ENCODE measurements at places on chromosomes 7 and 10.

DNA sequence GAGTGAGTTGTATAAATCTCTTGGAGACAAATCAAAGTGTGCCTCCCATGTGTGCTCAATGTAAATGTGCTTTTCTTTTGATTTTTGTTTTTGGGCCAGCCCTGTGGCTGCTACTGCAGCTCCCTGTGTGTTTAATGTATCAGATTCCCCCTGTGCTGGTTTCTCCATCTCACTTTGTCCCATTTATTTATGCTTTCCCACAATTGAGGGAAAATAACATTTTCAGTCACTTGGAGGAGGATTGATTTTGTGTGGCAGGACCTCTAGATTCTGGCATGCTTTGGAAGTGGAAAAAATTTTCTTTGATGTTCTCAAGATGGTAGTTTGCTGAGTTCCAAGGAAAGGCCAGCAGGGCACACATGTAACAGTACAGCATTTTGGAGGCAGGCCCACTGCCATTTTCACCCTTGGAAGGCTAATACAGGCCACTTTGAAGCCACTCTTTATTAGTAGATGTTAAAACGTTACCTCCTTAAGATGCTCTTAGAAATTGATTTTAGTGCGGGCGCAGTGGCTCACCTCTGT, 323.6 kb downstream of the BICC1 start:
- DNase-seq, result no peak

GRCh38 chr7:27925573-27926201, 185.7 kb downstream of the TAX1BP1 start:
- DNase-seq, result no peak

- no peak for DNase-seq
These were observed 212.3 kb upstream of the PCDH15 start for GRCh38 chr10:55013318-55013717.

DNA sequence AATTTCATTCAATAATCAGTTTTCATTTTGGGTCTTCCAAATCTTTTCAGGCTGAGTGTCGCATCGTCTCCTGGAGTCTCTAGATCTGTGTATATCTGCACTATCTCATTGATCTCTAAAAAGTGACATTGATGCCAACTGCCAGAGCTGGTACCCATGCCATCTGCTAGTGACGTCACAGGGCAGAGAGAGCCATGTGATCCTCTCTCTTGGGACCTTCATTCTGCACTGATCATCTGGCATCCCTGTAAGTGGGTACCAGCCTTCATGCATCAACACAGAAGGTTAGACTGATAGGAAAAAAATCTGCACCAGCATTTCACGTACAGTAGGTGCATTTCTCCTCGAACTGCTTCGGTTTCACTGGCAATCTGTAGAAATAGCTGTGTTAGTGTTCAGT, at the start of gene NEUROD6:
Gene NEUROD6, minus strand, starts transcription at position 124 of the 400 bp plus-strand sequence. CDS start 1,458 bp downstream, outside the sequence.
- DNase-seq, result no peak

- no peak for DNase-seq
These were observed 139.5 kb downstream of the FAM107B start for GRCh38 chr10:14635043-14635710.

DNA sequence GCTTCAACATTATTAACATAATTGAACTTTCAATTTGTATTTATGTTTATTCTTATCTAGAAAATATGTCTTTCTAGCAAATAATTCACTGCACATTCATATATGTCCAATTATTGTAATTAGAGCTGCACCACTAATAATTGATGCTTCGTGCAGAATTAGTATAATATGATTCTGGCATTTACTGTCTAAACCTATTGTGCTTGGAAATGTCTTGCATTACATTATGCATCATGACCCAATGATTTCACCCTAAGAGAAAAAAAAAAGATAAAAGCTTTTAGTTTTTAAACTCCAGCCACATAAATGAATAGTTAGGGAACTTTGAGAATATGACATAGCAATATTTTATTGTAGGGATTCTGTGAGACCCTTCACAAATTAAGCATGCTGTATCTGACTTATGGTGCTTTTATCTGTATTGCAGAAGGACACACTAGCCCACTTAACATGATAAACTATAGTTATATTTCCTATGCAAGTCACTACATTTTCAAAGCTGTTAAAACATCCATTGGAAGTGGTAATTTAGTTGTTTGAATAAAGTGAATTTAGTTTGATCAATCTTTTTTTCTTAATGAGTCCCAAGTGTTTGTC, 1609.1 kb downstream of the REEP3 start:
- DNase-seq, result no peak

- no peak for DNase-seq
These were observed 44.2 kb downstream of the EGFR start for GRCh38 chr7:55063061-55063460.

GRCh38 chr7:39924122-39924521, 25.9 kb upstream of the CDK13 start:
- no peak for DNase-seq

DNA sequence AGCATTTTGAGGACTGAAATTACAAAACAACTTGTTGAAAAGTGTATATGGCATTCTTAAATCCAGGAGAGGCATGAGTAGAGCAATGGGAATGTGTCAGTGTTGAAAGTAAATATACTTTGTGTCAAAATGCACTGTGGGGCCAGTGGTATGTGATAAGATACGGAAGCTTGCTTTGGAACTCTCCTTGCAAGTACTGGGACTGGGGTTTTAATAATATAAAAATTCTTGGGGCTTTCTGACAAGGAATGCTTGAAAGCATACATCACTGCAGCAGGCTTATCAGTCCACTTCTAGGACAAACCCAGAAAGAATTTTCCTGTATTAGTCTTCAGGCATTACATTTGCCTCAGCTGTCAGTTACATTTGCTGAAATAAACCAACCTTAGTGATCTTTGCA, 472.8 kb upstream of the FZD8 start:
- DNase-seq, result no peak

DNA sequence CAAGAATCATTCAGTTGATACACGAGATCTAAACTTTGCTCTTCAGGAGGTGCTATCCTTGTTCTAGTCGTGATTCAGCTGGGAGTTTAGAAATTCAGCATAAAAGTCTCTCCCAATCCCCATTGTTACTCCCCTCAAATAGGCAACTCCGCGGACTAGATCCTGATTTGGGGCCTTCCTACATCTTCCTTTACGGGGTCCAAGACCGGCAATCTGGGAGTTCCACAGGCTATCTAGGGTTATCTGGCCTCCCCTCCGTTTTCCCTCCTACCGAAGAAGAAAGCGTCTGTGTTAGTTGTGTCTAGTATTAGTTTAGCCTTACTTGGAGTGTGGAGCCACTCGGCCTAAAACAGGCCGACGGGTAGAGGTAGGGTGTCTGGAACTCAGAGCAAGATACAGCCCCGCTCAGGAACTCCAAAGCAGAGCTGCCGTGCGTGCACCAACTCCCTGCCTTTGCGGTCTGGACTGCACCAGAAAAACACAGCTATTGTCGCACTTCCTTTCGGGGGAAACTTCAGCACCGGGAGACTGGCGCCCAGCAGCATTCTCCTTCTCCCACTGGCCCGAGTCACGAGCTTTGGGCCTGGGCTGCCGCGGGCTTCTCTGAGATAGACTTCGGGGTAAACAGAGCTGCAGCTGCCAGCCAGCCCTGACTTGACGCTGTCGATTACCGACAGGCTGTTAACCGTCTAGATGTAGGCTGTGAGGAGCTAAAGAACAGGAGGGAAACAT, 1.5 kb upstream of the DLX5 start:
- no peak for DNase-seq

DNA sequence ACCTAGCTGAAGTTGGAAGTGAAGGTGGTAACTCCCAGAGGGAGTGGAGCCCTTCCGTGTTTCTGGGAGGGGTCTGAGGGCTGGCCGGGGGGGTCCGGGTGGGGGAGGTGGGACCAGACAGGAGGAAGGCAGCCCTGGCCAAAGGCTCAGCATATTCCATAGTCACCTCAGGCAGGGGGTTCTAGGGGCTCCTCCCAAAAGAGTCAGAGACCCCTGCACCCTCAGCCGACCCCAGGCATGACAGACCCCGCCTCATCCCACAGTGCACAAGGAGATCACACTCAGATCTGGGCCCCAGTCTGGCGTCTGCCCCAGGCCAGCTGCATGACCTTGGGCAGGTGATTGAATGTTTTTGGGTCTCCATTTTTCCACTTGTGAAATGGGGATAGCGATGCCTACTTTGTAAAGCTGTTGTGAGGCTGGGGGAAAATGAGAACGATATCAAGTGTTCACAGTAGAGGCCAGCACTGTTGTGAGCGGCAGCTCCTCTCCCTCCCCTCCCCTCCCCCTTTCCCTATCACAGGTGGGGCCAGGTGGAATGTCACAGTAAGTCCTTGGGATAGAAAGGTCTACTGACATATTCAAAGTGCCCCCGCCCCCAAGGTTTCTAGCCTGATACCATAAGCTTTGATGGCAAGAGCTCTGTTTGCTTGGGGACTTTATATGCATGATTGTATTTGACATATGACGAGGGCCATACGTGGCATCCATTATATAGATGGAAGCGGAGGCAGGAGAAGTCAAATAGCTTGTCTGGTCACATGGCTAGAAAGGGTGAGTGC, 33.3 kb downstream of the DNAJB12 start:
- DNase-seq, result no peak

GRCh38 chr10:72107325-72108003, 19.1 kb upstream of the SPOCK2 start:
- no peak for DNase-seq

- DNase-seq, result no peak
These were observed 73.9 kb downstream of the CELF2 start for GRCh38 chr10:11091517-11092102.

GRCh38 chr10:10676972-10677371, 340.7 kb upstream of the CELF2 start:
- no peak for DNase-seq

DNA sequence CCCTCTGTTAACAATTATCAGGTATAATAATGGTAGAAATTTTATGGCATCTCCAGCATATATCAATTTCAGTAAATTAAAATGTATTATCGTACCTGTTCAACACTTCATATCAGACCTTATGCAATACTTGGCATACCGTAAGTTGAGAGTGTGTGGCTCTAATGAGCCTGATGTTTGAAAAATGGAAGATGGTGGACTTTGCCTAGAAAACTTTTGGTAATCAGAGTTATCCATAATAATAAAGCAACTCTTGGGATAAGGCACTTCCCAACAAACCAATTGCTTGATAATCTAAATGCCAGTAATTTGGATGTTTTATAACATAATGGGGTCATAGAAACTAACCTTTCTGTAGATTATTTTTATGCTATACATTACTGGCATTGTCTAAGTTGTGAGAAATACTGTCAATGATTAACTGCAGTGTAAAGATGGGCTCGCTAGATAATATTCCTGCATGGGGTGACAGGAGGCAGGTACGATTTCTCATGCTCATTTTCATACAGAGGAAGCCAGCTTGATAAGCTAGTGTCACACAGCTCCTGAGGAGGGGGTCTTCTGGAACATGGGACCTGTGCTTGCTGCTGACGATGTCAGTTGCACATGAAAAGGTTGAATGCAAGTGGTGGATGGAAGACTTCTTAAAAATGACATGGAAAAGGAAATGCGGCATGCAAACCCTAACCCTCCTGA, 27.8 kb upstream of the DMBT1 start:
- no peak for DNase-seq

GRCh38 chr7:55307123-55307916, 57.8 kb upstream of the LANCL2 start:
- no peak for DNase-seq

GRCh38 chr7:66880053-66880452, 41.0 kb upstream of the TMEM248 start:
- DNase-seq, result no peak

- peak; percentile 59 for DNase-seq
These were observed 846 bp downstream of the MINPP1 start for GRCh38 chr10:87505366-87506111.

GRCh38 chr7:11343818-11344413, 370.2 kb downstream of the PHF14 start:
- DNase-seq, result no peak

GRCh38 chr7:151982806-151983205, 26.6 kb downstream of the GALNTL5 start:
- no peak for DNase-seq

GRCh38 chr7:57414852-57415251, 35.1 kb upstream of the ZNF716 start:
- DNase-seq, result no peak

GRCh38 chr7:19749658-19750057, 23.8 kb downstream of the TMEM196 start:
- no peak for DNase-seq

DNA sequence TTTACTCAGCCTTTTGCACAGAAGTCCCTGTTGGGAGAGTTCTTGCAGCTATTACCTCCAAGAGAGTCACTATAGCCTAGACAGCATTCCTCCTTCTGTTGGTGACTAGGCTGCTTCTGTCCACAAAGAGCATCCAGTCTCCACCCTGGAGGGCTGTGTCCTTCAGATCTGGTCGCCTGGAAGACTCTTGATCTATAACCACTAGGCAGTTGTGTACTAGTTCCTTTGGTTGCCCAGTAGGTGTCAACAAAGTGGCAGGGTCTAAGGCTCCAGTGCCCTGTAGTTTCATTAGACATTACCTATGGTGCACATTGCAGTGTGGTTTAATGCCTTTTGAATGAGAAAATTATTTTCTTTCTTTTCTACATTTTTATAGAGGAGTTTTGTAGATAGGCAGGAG, 11.3 kb upstream of the AKR1C2 start:
- no peak for DNase-seq

DNA sequence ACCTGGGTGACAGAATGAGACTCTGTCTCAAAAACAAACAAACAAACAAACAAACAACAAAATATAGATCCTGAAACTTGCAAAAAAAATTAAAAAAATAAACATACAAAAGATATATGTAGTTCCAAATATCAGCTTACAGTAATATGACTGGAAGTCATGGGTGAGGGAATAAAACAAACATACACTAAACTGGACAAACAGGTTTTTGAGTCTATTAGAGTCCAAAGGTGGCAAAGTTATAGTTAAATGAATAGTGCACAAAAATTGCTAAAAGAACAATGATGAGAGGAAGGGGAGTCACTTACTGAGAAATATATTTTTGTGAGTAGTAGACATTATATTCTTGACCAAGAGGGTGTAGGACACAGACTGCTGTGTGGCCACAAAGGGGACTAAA, 16.7 kb upstream of the RSBN1L start:
- DNase-seq, result no peak

GRCh38 chr10:70597856-70598815, 4.4 kb downstream of the PRF1 start:
- no peak for DNase-seq

DNA sequence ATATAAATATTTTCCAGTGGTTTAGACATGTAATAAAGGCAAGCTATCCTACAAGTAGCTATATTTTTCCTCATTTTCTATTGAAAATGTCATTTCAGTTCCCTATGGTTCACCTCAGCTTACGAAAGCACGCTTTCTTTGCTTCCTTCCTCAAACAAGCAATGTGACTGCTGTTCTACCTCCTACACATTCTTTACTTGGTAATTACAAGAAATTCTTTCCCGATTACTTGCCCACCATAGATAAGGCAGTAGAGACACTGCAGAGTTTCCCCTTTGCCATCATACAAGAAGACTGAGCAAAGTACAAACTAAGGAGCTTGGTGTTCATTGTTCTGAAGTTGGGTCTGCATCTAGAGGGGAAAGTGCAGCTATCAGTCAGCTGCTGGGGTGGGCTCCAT, 249.4 kb downstream of the CRPPA start:
- no peak for DNase-seq

- DNase-seq, result no peak
These were observed 32.1 kb upstream of the ADO start for GRCh38 chr10:62772186-62772974.

GRCh38 chr7:66016131-66016461, 34.1 kb upstream of the GUSB start:
- no peak for DNase-seq

Data from Peyer's patch (tissue), 4 donors.